ENCODE measurements at places on chromosomes 3 and 15.

- no peak for DNase-seq
Observed at GRCh38 chr15:60975952-60976351, 253.2 kb downstream of the RORA start.

- no peak for DNase-seq
Observed at GRCh38 chr3:70800951-70801350, 488.5 kb upstream of the MDFIC2 start.

GRCh38 chr15:76674883-76675282, 230.3 kb downstream of the SCAPER start:
- no peak for DNase-seq

- DNase-seq: no peak
Observed at GRCh38 chr15:64438653-64439447, 21.5 kb upstream of the ZNF609 start.

GRCh38 chr3:111238885-111239284, 167.3 kb downstream of the NECTIN3 start:
- no peak for DNase-seq

DNA sequence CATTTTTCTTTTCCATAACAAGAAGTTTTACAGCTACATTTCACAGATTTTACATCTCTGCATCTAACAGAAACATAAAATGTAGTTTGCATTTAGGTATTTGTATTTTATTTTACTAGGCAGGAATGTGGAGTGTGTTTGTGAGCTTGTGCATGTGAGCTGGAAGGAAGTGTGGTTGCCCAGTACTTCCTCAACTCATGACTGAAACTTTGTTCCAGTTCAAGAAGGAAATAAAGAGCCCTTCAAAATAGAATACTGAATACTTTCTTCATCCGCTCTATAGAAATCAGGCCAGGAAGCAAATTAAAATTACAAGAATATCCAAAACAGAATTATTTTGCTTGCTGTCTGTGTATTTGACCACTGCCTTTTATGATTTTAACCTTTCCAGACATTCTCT, 81.3 kb downstream of the CHL1 start:
- no peak for DNase-seq

DNA sequence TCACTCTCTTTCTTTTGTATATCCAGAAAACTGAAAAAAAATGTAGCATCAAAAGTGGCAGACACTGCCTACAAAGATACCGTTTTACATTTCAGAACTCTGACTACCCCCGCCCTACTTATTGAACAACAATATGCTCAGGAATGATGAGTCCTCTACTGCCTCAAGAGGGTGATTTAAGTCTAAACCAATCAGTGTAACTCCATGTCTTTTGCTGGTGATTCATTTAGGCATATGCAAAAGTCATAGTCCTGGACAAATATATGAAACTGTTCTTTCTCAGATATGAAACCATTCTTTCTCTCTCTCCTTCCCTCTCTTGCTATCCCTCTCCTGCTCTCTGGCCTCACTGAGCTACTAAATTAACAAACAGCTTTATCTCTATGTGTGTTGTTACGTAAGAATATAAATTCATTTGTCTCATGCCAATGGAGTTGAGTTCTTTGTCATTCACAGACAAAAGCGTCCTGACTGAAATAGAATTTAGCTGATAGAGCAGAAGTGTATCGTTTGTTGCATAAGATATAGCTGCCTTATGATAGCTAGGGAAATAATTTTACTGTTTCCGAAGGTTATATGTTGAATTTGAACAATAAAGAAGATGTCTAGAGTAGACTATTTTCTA, 133.7 kb upstream of the OSTN start:
- no peak for DNase-seq

- DNase-seq: peak; percentile 96
Observed at GRCh38 chr3:15601399-15602145, at the start of the genes BTD and HACL1. Gene BTD, plus strand, starts transcription at chr3:15601745. Its CDS starts 33,695 bp downstream, at chr3:15635440. Gene HACL1, minus strand, starts transcription at chr3:15601569. Its CDS starts 106 bp downstream, at chr3:15601463.

GRCh38 chr3:13584901-13585300, 36.0 kb downstream of the FBLN2 start:
- DNase-seq: no peak

GRCh38 chr15:83653639-83654378, at the start of gene ADAMTSL3:
Gene ADAMTSL3, plus strand, starts transcription at chr15:83654123. Its CDS starts 1,639 bp downstream, at chr15:83655762.
- DNase-seq: no peak

- no peak for DNase-seq
Observed at GRCh38 chr3:151213881-151214280, 10.9 kb upstream of the GPR171 start.

DNA sequence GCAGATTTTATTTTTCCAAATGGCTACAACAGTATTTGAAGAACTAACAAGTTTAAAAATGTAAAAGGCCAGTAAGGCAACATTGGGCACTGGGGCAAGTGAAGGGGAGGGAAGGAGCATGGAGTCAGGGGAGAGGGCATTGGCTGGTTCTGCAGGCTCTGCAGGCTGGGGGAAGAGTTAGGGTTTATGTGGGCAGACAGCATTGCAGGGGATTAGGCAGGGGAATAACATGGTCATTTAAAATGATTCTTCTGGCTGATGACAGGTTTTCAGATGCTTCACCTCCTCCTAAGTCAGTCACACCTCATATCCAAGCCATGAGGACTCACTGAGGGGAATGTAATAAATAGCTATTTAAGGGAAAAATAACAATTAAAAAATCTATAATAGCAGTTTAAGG, 52.6 kb downstream of the BTD start:
- DNase-seq: no peak

DNA sequence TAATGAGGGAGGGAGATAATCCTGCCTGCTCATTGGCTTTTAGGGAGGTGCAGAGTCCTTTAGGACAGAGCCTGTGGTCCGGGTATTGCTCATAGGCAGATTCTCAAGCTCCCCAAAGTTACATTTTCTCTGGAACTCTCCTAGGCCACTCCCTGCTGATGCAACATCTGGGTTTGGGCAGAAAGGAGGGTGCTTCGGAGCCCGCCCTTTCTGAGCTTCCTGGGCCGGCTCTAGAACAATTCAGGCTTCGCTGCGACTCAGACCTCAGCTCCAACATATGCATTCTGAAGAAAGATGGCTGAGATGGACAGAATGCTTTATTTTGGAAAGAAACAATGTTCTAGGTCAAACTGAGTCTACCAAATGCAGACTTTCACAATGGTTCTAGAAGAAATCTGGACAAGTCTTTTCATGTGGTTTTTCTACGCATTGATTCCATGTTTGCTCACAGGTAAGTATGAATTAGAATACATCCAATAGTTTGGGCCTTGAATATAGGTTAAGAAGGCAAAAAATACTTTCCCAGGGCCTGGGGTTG, at the start of gene IL20RB:
Gene IL20RB, plus strand, starts transcription at position 233 of the 538 bp plus-strand sequence. Its CDS starts 131 bp downstream, at position 364.
- peak; percentile 61 for DNase-seq

DNA sequence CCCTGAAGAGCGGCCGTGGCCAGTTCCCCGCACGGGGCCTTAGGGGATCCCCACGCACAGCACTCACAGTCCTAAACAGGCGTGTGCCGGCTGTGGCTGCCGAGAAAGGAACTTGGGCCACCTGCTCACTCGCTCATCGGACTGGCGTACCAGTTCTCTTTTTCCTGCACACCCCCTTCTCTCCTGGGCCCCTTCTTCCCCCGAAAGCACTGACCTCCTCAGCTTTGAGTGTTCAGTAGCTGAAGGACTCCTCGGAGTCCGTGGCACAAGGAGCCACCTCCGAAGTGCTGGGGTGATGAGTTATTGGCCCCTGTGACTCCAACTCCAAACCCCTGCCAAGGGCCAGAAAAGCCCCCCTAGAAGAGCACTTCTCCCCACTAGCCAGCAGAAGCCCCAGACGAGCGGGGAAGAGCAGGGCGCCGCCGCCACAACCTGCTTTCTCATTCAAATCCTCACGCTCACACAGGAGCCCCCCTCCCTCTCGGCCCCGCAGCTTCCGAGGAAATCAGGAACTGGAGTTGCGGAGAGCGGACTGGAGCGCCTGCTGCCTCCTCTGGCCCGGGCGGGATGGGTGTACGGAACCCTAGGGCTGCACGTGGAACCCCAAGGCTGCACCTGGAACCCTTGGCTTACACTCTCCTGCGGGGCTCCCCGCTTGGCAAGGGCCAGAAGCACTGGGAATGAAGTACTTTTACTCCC, at the start of gene PLCH1:
Gene PLCH1, minus strand, starts transcription at position 446 of the 699 bp plus-strand sequence. CDS start 40,847 bp downstream, outside the sequence.
- DNase-seq: peak; percentile 4

DNA sequence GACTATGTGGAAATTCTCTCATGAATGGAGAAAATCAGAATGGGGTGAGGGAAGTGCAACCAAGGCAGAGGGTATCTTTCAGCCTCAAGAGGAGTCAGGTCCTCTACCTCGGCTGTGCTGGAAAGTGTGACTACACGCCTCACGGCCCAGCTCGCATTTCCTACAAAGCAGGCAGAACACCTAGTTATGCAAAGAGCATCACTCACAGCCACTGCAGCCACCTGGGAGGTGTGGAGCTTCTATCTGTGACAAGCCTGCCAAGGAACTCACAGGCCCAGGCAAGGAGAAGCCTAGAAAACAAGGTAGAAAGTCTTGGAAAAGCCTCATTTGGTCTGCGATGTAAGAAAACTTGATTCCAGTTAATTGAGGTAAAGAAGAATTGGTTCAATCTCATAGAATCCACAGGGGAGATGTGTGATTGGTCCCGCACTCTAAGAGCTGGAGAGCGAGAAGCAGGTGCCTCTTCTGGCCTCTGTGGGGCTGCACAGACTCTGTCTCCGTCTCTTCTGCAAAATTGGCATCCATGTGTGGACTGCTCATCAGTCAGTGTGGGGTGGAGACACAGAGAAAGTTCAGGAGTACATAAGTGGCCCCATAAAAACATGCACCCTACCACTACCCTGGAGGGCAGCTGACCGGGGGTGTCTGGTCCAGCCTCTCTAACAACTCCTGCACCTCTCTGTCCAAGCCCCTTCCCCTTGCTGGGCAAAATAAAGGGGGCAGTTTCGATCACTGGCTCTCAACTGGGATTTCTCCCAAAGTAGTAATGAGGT, 76.8 kb downstream of the TAMM41 start:
- no peak for DNase-seq

DNA sequence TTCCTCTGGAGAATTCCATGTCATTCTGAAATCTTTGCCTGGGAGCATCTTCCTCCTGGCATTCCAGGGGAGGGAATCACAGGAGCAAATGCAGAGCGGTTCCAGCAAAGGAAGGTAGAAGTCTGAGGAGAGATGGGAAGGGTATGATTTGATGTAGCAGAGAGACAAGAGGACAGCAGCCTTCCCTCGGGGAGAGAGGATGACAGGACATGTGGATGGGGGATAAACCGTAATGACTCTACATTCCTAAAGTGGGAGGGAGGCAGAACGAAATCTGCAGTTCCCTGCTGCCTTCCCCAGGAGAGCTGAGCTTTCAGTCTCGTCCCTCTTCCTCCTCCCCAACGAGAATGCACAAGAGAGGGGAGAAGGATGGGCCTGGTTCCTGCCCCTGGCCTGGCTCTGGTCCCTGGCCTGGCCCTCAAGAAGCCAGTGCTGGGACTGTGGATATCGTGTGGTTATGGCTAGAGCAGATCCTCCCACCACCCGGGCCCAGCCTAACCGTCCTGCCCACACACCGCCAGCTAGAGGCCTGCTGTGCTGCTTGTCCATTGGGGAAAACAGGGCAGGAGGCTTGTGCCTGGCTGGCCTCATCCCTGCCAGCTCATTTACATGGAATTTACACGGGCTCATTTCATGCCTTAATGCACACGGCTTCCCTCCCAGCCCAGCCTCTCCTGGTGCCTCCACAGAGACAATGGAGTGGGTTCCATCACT, 26.6 kb downstream of the SEMA7A start:
- DNase-seq: peak; percentile 64

DNA sequence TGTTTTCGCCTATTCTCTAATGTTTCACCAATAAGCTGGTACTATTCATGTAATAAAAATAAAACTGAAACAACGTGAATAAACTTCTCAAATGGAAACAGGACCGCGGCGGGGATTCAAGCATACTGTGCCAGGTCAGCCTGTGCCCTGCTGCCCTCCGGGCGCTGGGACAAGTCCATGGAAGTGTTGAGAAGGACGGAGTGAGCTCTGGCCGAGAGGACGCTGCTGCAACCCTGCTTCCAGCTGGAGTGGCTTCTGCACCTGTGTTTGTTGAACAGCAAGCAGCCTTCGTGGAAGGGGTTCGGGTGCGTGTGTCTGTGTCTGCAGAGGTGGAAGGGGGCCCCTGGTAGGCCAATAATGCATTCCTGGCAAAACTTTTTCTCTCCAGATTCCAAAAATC, 50.0 kb upstream of the PCSK6 start:
- DNase-seq: no peak

- no peak for DNase-seq
Observed at GRCh38 chr3:85709346-85709892, 750.6 kb downstream of the CADM2 start.

DNA sequence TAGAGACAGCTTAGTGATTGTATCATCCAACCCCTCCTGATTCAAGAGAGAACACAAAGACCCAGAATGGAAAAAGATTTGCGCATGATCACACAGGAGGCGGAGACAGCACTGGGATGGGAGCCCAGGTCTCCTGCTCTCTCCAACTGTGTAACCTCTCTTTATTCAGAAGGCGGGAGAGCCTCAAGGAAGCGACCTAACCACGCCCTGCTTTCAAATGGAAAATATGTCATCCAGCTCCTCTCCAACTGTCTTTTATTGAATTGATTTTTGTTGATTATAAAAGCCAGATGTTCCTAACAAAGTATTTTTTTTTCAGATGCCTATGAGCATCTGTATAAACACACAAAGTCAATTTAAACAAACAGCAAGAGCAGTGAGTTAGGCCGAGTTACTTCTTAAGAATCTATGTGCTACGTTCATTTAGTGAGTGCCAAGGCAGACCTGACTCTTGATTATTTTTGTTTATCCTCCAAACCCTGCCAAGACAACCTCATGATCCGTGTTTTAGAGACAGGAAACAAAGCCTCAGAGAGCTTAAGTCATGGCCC, 74.5 kb downstream of the BFSP2 start:
- DNase-seq: peak; percentile 73

DNA sequence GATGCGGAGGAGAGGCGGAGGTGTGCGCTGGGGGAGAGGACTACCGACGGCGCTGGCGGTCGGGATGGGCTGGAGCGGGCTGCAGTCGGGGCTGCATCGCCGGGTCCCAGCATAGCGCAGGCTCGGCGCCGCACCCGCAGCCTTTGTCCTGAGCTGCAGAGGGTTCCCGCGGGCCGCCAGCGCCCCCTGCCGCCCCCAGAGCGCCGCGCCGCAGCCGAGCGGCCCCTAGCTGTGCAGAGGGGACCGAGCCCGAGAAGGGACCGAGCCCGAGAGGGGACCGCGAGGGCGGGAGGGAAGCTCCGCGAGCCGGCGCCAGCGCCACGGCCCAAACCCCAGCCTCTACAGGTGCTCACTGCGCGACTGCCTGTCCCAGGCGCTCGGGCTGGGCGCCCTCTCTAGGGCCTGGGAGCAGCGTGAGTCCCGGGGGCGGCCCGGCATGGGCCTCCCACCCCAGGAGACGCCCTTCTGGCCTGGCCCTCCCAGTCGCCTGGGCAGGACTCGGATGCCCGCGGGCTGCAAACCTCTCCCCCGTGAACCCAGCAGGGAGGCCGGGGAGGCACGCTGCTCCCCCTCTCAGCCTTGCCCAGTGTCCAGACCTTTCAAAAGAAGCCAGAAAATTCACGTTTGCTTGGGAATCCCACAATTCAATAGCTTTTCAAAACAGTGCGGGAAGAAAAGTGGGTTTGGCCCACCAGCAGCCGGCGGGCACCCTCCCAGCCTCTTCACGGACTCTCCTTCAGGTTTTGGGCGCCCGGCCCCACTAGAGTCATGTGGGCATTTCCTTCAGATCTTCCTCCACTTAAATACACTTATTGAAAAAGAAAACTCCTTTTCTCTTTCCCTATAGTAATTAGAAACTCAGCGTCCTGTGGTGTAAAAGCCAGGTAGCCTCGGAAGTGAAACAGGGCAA, 134.7 kb downstream of the TPRA1 start:
- DNase-seq: no peak

- DNase-seq: no peak
Observed at GRCh38 chr3:117433427-117433826, 723.8 kb downstream of the TUSC7 start.

- no peak for DNase-seq
Observed at GRCh38 chr15:33138000-33138399, 56.5 kb downstream of the FMN1 start.

All from AG09319 (cell line).